Activated naive CD8-positive, alpha-beta T cell treated with anti-CD3 and anti-CD28 coated beads for 36 hours (primary cell): ENCODE measurements at places on chromosomes 11 and 22. TPM values are rescaled to one million over a fixed set of nuclear protein-coding genes. Genes with fewer than 3 reads are reported as not detected.
A peak's percentile ranks its signal among the peaks of the same experiment; 100 is the strongest.

Gene GRIK4
- 0.43 TPM for total RNA-seq

Gene NRIP3
- total RNA-seq: 0.95 TPM

Gene OR52H1
- not detected for total RNA-seq

Gene PGA5
- total RNA-seq: not detected

Gene TRAPPC4
- 127 TPM for total RNA-seq

Gene SEZ6L
- total RNA-seq: not detected

Gene APBB1
- 29.2 TPM for total RNA-seq

Gene SLC22A12
- total RNA-seq: not detected

Gene CDC42EP2
- 0.54 TPM for total RNA-seq

Gene CADM1
- total RNA-seq: not detected

Gene C11orf71
- 6.2 TPM for total RNA-seq

Gene SCGB1A1
- total RNA-seq: not detected

DNA sequence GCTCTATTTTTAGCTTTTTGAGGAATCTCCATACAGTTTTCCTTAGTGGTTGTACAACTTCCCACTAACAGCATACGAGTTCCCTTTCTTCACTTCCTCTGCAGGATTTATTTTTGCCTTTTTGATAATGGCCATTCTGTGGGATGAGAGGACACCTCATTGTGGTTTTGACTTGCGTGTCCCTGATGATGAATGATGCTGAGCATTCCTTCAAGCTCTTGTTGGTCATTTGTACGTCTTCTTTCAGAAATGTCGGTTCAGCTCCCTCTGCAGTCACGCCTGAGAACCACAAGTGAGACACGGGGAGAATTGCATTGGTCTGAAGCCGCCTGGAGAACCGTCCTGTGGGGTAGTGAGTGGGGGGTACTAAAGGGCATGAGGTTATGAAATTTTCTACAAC is 2.0 kb upstream of the KRTAP5-10 start:
- DNase-seq: no peak
- H3K27ac ChIP-seq: no peak overlapping the region
- no peak overlapping the region for H3K4me3 ChIP-seq
- H3K36me3 ChIP-seq: no peaks in the 10 kb centered on the region
- H3K4me1 ChIP-seq: no peaks in the 10 kb centered on the region
- H3K27me3 ChIP-seq: peaks cover 49% of the 10 kb centered on the region

- no peak overlapping the region for H3K4me3 ChIP-seq
- peaks cover 13% of the 10 kb centered on the region for H3K36me3 ChIP-seq
- H3K27me3 ChIP-seq: no peaks in the 10 kb centered on the region
- H3K4me1 ChIP-seq: peaks cover 21% of the 10 kb centered on the region
Observed at GRCh38 chr11:905952-906351, 4.7 kb downstream of the CHID1 start.

GRCh38 chr22:42343531-42344081 is 73.2 kb upstream of the TCF20 start:
- peak; percentile 29 for DNase-seq
- no peak overlapping the region for H3K4me3 ChIP-seq
- H3K36me3 ChIP-seq: no peaks in the 10 kb centered on the region
- H3K4me1 ChIP-seq: peaks cover 15% of the 10 kb centered on the region
- H3K27ac ChIP-seq: no peak overlapping the region
- H3K27me3 ChIP-seq: no peaks in the 10 kb centered on the region

DNA sequence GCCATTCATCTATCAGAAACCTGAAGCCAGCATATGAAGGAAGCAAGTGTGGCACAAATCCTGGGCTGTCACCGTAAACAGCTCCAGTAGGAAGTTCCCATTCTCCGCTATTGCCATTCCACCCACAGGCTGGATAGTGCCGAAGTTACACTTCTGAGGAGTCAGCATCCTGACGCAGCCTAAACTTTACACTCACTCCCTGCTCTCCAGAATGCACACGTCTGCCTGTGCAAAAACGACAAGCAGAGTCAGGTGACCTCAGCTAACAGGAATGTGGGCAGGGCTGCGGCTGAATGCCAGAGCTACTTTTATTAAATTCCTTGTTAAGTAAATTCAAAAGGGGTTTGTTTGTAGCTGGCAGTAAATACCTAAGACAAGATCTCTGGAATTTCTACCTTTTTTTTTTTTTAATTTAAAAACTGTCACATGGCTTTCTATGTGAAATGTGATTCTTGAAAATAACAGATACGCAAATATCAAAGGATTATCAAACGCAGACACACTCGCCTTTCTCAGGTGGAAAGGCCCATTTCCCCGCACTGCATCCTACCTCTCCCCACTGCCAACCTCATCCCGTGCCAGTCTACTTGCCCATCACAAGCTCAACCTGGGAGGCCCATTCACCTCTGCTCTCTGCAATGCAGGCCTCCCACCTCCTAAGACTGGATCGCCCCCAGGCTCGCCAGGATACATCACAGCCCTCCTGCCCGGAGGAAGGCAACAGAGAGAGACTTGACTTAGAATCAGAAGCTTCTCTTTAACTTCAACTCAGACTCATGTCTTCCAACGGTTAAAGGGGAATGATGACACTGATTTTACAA is 33.5 kb downstream of the NFRKB start:
- H3K4me1 ChIP-seq: peaks cover 8% of the 10 kb centered on the region
- no peak for DNase-seq
- H3K36me3 ChIP-seq: peaks cover 54% of the 10 kb centered on the region
- no peaks in the 10 kb centered on the region for H3K27me3 ChIP-seq
- H3K4me3 ChIP-seq: no peak overlapping the region

- no peaks in the 10 kb centered on the region for H3K27me3 ChIP-seq
- H3K27ac ChIP-seq: peak overlapping the region; percentile 49
- H3K4me3 ChIP-seq: no peak overlapping the region
Observed at GRCh38 chr11:2975594-2975993, 16.5 kb downstream of the NAP1L4 start.

- no peaks in the 10 kb centered on the region for H3K36me3 ChIP-seq
- no peak for DNase-seq
- H3K4me3 ChIP-seq: no peak overlapping the region
- no peak overlapping the region for H3K27ac ChIP-seq
- H3K27me3 ChIP-seq: no peaks in the 10 kb centered on the region
- no peaks in the 10 kb centered on the region for H3K4me1 ChIP-seq
Observed at GRCh38 chr11:70618431-70619101, 220.2 kb downstream of the CTTN start.

- no peak overlapping the region for H3K27ac ChIP-seq
- peaks cover 8% of the 10 kb centered on the region for H3K27me3 ChIP-seq
- H3K36me3 ChIP-seq: no peaks in the 10 kb centered on the region
- no peak overlapping the region for H3K4me3 ChIP-seq
Observed at GRCh38 chr11:1224111-1224490, 1.2 kb downstream of the MUC5B start.

GRCh38 chr22:28969401-28970168 is 86.2 kb downstream of the ZNRF3 start:
- H3K36me3 ChIP-seq: peaks cover 2% of the 10 kb centered on the region
- no peaks in the 10 kb centered on the region for H3K4me1 ChIP-seq
- H3K27ac ChIP-seq: no peak overlapping the region

- peak overlapping the region; percentile 47 for H3K27ac ChIP-seq
- H3K4me1 ChIP-seq: peaks cover 88% of the 10 kb centered on the region
- H3K27me3 ChIP-seq: no peaks in the 10 kb centered on the region
Observed at GRCh38 chr22:20553947-20554741, 46.7 kb downstream of the MED15 start.

- H3K27ac ChIP-seq: no peak overlapping the region
- peaks cover 21% of the 10 kb centered on the region for H3K36me3 ChIP-seq
- no peak overlapping the region for H3K4me3 ChIP-seq
- DNase-seq: no peak
- peaks cover 28% of the 10 kb centered on the region for H3K4me1 ChIP-seq
- H3K27me3 ChIP-seq: no peaks in the 10 kb centered on the region
Observed at GRCh38 chr22:19846620-19847344, 7.9 kb downstream of the GNB1L start.

DNA sequence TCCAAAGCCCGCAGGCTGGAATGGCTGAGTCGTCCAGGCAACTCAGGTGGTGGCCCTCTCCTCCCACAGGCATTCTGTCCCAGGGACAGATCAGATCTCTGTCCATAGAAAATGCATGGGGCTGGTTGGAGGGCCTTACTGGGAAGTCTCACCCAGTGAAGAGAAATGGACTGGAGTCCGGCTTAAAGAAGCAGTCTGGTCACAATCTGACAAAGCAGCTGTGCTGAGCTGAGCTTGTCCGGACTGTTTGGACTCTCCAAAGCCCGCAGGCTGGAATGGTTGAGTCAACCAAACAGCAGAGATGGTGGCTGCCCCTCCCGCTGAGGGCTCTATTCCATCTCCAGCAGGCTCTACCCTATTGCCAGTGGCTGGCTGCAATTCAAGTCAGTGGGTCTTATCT is 14.4 kb upstream of the DEPDC7 start:
- peaks cover 2% of the 10 kb centered on the region for H3K36me3 ChIP-seq
- peaks cover 21% of the 10 kb centered on the region for H3K4me1 ChIP-seq
- no peak overlapping the region for H3K4me3 ChIP-seq
- no peak for DNase-seq

DNA sequence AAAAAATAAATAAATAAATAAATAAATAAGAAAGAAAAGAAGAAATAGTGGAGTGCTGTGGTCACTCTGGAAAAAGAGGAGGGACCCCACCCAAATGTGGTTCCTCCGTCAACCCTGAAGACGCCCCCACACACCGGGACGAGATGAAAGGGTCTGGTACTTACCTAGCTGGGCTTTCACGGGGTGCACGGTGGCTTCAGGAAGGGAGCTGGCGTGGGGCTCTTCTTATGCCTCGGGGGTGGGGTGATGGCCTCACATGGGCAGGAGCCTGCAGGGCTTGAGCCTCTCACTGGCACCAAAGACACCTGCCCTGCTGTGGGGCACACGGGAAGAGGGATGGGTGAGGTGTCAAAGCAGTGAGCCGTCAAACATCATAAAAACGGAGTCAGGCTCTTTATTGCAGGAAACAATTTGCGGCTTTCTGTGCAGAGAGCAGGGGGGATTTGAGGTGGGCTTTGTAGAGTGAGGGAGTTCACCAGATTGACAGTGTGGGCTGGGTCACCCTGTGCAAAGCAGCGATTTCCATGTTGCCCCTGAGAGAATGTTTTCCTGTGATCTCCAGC is 28.0 kb upstream of the KRTAP5-6 start:
- no peak for DNase-seq
- peaks cover 11% of the 10 kb centered on the region for H3K4me1 ChIP-seq
- H3K36me3 ChIP-seq: no peaks in the 10 kb centered on the region

DNA sequence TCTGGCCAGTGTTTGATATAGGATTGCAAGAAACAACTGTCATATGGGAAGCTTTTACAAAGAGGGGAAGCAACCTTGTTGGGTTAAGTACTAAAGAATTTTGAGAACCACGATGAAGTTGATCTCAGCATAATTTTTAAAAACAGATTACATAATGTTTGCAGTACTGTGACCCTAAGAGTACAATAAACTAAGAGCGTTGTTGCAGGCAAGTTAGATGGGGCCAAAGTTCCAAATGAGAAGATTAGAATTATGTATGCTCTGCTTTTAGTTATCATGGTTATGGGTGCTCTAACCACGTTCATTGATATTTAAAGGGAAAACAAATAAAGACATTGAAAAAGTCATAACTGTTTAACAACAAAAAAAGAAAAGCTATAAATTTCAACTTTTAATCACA is 177.5 kb downstream of the CNTN5 start:
- no peak overlapping the region for H3K27ac ChIP-seq
- no peak for DNase-seq
- H3K36me3 ChIP-seq: no peaks in the 10 kb centered on the region
- no peaks in the 10 kb centered on the region for H3K4me1 ChIP-seq

DNA sequence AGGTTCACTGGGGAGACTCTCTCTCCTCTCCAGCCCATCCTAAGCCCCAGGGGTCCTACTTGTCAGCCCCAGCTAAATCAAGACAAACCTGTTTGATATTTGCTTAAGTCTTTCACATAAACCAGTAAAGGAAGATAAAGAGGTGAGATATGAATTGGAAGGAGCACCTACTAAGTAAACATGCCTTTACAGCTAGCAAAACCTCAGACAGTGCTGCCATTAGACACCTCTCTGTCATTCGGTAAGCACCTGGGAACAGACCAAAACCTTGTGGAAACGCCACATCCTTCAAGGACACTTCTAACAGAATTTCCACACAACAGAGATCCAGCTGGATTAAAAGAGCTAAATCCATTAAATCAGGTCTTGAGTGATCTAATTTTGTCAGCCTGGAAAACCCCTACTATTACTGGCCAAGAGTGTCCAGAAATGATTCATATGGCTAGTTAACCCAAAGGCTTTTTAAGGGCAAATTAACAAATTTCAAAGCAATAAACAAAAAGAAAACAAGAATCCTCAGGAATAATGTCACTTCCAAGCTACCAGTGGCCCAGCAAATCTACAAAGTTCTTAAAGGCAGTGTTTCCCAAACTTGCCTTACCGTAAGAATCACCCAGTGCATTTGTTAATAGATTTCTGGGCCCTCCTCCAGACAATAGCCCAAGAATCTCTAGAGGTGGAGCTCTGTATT is 2.4 kb downstream of the VPS37C start:
- H3K4me1 ChIP-seq: peaks cover 47% of the 10 kb centered on the region
- H3K27ac ChIP-seq: no peak overlapping the region
- H3K4me3 ChIP-seq: no peak overlapping the region
- no peak for DNase-seq

DNA sequence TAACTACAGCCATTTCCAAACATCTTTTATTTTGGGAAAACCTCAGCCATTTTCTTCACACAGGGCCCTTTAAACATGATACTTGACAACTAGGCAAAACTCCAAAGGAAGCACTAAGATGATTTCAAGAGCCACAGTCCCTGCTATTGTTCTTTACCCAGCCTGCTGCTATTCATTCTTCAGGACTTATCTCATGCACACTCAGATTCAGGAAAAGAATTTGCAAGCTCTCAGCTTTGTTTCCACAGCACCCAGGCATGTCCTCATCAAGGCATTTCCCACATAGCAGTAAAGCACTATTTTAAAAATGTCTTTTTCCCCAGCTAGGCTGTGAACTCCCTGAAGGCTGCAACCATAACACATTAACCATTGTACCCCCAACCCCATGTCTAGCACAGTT is 609.3 kb upstream of the CCDC90B start:
- H3K4me3 ChIP-seq: no peak overlapping the region
- DNase-seq: no peak
- H3K27ac ChIP-seq: no peak overlapping the region
- H3K36me3 ChIP-seq: no peaks in the 10 kb centered on the region

- peaks cover 5% of the 10 kb centered on the region for H3K4me1 ChIP-seq
- H3K4me3 ChIP-seq: no peak overlapping the region
- peaks cover 3% of the 10 kb centered on the region for H3K27me3 ChIP-seq
- H3K36me3 ChIP-seq: no peaks in the 10 kb centered on the region
- no peak overlapping the region for H3K27ac ChIP-seq
Observed at GRCh38 chr22:24751518-24751917, 23.0 kb downstream of the PIWIL3 start.

GRCh38 chr11:15189641-15190365 is 75.1 kb downstream of the INSC start:
- H3K36me3 ChIP-seq: no peaks in the 10 kb centered on the region
- no peak overlapping the region for H3K4me3 ChIP-seq
- H3K4me1 ChIP-seq: no peaks in the 10 kb centered on the region
- H3K27me3 ChIP-seq: peaks cover 11% of the 10 kb centered on the region

- no peaks in the 10 kb centered on the region for H3K36me3 ChIP-seq
- no peaks in the 10 kb centered on the region for H3K27me3 ChIP-seq
- no peaks in the 10 kb centered on the region for H3K4me1 ChIP-seq
- DNase-seq: no peak
Observed at GRCh38 chr22:20638507-20638870, 131.1 kb downstream of the MED15 start.

- DNase-seq: no peak
- H3K27me3 ChIP-seq: no peaks in the 10 kb centered on the region
- H3K27ac ChIP-seq: no peak overlapping the region
- no peak overlapping the region for H3K4me3 ChIP-seq
Observed at GRCh38 chr11:77100166-77101042, 2.2 kb upstream of the OMP start.

- no peak overlapping the region for H3K4me3 ChIP-seq
- no peak for DNase-seq
- no peak overlapping the region for H3K27ac ChIP-seq
- no peaks in the 10 kb centered on the region for H3K27me3 ChIP-seq
- H3K36me3 ChIP-seq: no peaks in the 10 kb centered on the region
Observed at GRCh38 chr11:11022125-11022730, 164.4 kb upstream of the ZBED5 start.
